Dermis blood vessel endothelial cell (primary cell): ENCODE measurements at places on chromosomes 11 and 22.

- DNase-seq, result no peak
These were observed 6.5 kb upstream of the USP28 start for GRCh38 chr11:113881856-113882255.

DNA sequence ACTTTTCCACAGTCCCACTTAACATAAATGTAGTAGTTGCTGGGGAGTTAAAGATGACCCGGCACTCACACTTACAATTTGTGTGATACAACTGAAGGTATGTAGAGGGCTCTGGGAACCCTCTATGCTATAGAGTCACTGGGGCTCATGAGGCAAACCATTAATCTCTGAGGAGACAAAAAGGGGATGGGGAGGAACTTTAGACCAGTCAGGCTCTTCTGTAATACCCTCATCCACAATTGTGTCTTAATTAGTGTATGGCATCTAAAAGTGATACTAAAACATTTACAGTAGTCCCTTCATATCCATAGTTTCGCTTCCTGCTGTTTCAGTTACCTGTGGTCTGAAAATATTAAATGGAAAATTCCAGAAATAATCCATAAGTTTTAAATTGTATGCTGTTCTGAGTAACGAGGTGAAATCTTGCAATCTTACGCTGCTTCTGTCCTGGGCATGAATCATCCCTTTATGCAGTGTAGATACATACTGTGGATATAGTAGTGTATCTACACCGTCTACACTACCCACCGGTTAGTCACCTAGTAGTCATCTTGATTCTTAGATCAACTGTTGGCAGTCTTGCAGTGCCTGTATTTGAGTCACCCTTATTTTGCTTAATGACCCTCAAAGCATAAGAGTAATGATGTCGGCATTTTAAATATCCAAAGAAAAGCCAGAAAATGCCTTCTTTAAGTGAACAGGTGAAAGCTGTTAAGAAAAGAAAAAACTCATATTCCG lies 12.2 kb downstream of the CBL start:
- DNase-seq, result peak; percentile 72

GRCh38 chr11:33162831-33163230 lies 1.6 kb upstream of the CSTF3 start:
- no peak for DNase-seq

DNA sequence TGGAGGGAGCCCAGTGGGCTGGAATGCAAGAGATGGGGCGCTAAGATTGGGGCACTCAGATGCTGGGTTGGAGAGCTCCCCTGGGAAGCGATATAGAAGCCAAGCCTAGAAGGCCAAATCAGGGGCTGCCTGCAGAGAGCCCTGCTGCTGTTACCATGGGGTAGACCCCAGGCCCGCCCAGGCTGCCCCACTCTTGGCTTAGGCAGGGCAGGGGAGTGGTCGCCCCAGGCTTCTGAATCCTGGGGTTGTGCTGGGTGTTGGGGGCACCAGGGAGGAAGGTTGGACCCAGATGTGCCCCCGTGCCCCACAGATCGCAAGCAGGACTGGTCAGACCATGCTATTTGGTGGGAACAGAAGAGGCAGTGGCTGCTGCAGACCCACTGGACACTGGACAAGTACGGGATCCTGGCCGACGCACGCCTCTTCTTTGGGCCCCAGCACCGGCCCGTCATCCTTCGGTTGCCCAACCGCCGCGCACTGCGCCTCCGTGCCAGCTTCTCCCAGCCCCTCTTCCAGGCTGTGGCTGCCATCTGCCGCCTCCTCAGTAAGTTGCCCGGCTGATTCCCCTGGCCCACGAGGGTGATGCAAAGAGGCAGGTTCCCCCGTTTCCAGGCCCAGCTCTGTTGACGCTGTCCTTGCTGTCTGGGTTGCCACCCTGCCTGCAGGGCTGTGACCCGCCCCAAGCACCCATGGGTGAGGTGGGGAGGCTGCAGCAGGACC lies 3.9 kb downstream of the FERMT3 start:
- no peak for DNase-seq

DNA sequence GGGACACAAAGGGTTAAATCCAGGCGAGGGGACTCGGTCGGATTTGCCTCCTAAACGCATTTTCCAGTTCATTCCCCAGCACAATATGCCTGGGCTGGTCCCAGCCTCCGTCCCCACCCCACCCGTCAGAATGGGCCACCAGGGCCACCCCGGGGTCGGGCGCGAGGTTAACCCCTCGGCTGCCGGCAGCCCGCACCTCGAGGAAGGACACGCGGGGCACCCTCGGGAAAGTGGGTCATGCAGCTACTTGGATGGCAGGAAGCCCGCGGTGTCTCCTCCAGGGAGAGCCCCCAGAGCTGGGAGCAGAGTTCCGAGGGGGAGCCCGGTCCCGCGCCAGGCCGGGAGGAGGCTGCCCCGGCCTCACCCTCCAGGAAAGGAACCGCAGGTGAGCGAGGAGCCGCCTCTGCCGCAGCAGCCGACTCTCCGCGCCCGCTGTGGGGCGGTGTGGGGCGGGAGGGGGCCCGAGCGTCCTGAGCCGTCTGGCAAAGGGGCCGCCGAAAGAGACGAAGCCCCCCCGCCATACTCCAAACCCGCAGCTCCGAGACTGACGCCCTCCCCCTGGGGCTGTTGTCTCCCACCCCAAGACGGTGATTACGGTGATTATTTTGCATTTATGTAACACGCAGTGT lies 1.4 kb downstream of the NECTIN1 start:
- DNase-seq, result peak; percentile 28

GRCh38 chr11:113265362-113265761 lies 49.0 kb upstream of the TTC12 start:
- DNase-seq, result no peak

- DNase-seq, result peak; percentile 99
These were observed 4.5 kb downstream of the GAS2L1 start for GRCh38 chr22:29310863-29311339.
